ENCODE measurements at places on chromosomes 13 and 19.

DNA sequence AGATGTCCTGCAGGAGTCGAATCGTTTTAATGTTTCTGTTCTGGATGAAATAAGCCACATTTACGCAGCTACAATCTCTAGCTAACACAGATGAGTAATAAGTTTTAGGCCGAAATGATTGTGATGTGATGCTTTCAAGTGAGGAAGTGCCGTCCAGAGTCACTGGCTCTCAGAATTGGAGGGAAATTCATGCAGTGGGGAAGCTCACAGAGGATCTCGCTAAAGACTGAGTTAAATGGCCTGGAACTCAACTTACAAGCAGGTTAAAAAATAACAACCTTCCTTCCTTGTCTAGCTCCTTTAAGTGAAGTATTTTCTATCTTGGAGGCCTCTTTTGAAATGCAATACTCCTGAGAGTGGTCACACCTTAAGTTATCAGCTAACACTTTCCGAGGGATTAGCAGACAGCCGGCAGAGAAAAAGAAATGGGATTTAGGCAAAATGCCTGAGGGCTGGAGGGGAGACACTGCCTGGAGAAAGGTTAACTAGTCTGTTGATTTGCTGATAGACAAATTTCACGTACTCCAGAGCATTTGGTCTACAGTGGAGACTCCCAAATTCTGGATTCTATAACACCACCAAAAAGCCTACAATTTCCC lies 74.2 kb downstream of the IRS2 start:
- DNase-seq: no peak

DNA sequence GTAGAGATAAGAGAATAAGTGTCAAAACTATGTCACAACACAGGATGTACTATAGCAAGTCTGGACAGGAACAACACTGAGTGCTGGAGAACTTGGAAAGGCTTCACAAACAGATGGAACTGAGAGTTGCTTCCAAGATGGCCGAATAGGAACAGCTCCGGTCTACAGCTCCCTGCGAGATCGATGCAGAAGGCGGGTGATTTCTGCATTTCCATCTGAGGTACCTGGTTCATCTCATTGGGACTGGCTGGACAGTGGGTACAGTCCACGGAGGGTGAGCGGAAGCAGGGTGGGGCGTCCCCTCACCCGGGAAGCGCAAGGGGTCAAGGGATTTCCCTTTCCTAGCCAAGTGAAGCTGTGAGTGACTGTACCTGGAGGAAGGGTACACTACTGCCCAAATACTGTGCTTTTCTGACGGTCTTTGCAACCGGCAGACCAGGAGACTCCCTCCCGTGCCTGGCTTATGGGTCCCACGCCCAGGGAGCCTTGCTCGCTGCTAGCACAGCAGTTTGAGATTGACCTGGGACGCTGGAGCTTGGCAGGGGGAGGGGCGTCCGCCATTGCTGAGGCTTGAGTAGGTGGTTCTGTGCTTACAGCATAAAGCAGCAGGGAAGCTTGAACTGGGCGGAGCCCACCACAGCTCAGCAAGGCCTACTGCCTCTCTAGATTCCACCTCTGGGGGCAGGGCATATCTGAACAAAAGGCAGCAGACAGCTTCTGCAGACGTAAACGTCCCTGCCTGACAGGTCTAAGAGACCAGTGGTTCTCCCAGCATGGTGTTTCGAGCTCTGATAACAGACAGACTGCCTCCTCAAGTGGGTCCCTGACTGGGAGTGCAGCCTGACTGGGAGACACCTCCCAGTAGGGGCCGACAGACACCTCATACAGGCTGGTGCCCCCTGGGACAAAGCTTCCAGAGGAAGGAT lies 46.0 kb downstream of the USP12 start:
- no peak for DNase-seq

GRCh38 chr19:53883741-53884140 lies 1.7 kb downstream of the PRKCG start:
- DNase-seq: no peak

GRCh38 chr19:988510-988909 lies 4.4 kb downstream of the WDR18 start:
- DNase-seq: no peak

DNA sequence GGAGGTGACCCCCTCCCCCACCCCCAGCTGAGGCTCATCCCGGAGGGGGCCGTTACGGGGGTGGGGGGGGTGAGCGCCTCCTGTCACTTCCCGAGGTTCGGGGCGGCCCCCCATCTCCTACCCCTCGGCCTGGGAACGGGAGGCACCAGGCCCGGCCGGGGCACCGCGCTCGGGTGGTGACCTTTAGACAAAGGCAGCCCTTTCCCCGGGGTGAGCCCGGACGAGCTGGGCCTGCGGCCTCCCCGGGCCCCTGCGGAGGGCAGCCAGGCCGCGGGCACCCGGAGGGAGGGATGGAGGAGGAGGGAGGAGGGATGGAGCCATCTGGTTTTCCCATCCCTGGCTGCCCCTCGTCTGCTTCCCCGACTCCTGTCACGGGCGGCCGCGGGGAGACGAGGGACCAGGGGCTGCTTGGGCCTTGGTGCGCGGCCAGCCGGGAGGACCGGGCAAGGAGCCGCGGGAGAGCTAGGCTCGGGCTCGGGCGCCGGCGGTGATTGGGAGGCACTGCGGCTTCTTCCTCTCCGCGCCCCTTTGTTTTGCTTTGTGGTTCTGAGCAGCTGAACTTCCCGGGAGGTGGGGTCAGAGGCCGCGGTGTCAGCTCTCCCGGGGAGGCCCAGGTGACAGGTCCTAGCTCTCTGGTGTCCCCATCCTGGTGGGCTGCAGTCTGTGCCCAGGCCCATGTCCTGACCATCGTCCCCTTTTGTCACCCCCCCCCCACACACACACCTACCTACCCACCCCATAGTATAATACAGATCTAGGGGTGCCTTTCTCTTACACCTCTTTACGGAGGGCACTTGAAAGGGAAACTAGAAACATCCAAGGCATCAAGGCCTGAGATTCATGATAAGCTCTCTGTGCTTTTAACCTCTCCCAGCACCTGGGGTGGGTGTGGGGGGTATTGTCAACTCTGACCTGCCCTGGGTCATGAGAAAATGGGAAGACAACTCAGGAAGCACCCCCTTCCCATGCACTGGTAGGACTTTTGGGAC lies 1.3 kb downstream of the BICRA start:
- no peak for DNase-seq

DNA sequence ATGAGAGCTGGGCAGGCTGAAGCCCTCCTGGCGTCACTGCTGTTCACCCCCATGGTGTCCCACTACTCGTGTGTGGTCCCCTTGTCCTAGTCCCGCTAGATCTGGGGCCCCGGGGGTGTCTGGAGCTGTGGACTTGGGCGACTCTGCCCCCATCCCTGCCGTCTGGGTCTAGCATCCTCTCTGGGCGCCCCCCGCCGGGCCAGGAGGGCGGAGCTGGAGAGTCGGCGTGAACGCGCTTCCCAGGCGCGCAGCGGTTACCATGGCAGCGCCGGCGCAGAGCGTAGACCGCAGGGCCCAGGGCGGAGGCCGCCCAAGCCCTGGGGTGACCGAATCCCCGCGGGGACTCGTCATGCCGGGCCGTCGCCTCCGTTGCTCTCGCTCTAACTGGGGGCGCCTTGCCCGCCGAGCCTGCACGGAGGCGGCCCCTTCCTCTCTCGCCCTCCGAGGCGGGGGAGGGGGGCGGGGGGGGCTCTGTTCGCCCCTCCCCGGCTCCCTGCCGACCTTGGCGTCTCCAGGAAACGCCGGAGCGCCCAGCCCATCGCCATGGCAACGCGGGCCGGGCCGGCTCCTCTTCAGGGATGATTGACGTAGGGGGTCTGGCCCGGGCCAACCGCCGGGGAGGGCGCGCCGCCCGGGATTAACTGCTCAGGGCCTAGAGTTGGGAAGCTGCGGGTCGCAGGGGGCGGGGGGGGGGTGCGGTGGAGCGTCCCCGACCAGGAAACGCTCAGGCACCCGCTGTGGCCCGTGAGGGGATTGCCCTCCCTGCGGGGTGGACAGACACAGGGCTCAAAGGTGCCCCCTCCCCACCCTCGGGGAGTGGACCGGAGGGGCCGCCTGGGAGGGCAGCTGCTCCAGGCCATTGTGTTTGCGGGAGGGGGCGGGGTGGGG lies 8.9 kb downstream of the ISYNA1 start:
- peak; percentile 73 for DNase-seq

- DNase-seq: no peak
These were observed 1.6 kb downstream of the CYSLTR2 start for GRCh38 chr13:48655291-48655690.
